M059J (cell line): ENCODE measurements at places on chromosomes 11 and 22.

DNA sequence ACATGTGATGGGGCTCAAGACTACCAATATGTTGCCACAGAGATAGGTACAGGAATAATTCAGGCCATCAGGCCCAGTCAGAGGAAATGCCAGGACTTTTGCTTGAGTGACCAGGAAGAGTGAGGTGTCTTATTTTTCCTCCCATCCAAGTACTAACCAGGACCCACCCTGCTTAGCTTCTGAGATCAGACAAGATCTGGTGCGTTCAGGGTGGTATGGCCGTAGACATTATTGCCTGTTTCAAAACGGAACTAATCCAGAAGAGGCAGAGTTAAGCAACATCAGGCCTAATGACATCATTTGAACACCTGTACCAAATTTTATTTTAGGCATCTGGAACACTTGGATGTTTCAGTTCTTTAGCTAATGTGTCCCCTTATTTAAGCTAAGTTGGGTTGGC is 205.5 kb upstream of the POU2AF2 start:
- DNase-seq: no peak

- DNase-seq: no peak
Measured at GRCh38 chr11:117851106-117851505, 25.4 kb downstream of the FXYD6 start.

GRCh38 chr11:88158081-88158480 is 17.2 kb downstream of the RAB38 start:
- no peak for DNase-seq

- DNase-seq: no peak
Measured at GRCh38 chr11:102590276-102591049, 34.7 kb downstream of the MMP20 start.

- no peak for DNase-seq
Measured at GRCh38 chr11:46427364-46427763, 35.8 kb upstream of the CHRM4 start.

- no peak for DNase-seq
Measured at GRCh38 chr22:17631076-17631565, 2.6 kb upstream of the ATP6V1E1 start.

- DNase-seq: no peak
Measured at GRCh38 chr11:95549301-95549700, 240.3 kb downstream of the FAM76B start.

DNA sequence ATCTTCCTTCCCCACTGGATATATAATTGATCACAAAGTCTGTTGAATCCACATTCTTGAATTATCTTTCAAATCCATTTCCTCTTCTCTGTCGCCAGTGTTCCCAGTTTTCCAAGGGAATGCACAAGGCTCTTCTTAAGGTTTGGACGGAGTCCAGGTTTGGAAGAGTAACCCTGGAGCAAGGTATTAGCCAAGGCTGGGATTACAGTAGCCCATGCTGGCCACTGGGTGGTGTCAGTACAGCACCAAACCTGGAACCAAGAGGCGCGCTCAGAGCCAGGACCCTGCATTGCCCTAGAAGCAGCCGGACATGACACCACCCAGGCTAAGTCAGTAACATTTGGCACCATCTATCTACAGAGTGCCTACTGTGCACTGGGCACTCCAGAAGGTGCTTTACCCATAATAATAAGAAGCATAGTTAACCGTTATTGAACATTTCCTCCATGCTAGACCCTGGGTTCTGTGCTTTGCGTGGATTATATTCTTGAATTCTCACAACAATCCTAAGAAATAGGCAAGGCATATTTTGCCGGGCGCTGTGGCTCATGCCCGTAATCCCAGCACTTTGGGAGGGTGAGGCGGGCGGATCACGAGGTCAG is 48.0 kb upstream of the CLPB start:
- DNase-seq: peak; percentile 81
